ENCODE measurements at places on chromosomes 7 and 10.

- DNase-seq, result no peak
These were observed 127.1 kb downstream of the AOAH start for GRCh38 chr7:36597090-36597773.

DNA sequence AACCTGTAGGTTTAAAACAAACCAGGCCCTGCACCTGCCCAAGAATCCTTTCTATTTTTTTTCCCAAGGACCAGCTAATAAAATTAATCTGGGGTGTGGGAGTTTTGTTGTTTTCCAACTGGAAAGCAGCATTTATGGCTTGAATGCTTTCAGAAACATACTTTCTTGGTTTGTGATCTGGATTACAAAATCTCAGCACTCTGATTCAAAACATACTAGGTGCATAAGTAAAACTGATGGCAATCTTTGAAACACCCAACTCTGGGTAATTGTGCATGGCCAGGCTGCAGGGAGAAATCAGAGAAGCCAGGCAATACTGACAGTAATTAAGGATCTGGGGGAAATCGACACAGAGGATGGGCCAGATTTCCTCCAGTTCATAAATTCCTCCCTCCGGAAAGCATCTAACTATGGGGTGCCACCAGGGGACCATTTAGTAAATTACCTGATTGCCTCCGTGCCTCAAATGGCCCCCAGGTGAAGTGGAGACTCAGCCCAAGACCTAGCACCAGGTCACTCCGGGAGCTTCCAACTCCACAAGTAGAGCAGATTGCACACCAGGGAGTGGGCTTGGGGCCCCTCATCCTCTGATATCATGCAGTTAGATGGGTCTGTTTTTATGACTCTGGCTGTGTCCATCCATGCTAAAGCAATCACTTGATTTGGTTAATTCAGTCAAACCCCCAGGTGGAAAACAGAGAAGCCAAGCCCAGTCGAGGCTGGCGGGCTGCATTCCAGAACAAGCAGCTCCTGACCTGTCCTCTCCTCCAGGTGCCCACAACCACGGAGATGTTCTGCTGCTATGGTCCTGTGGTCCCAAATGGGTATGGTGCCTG, 15.2 kb upstream of the C10orf53 start:
- DNase-seq, result no peak

DNA sequence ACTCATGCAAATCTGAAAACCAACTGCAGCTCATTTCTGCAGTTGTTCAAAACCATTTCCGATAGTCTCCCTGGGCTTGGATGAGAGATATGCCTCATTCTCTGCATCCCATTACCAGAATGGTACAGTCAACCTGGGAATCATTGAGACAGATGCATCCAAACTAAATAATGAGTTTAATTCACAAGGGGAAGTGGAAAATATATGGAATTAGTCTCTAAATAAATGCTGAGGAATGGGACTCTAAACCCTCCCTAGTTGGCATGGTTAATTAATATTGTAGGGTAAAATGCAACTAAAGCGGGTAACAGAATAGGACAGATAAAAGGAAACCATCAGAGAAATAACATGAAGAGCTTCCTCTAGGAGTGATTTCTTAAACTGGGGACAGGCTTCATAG, 118.9 kb downstream of the AMPH start:
- no peak for DNase-seq

DNA sequence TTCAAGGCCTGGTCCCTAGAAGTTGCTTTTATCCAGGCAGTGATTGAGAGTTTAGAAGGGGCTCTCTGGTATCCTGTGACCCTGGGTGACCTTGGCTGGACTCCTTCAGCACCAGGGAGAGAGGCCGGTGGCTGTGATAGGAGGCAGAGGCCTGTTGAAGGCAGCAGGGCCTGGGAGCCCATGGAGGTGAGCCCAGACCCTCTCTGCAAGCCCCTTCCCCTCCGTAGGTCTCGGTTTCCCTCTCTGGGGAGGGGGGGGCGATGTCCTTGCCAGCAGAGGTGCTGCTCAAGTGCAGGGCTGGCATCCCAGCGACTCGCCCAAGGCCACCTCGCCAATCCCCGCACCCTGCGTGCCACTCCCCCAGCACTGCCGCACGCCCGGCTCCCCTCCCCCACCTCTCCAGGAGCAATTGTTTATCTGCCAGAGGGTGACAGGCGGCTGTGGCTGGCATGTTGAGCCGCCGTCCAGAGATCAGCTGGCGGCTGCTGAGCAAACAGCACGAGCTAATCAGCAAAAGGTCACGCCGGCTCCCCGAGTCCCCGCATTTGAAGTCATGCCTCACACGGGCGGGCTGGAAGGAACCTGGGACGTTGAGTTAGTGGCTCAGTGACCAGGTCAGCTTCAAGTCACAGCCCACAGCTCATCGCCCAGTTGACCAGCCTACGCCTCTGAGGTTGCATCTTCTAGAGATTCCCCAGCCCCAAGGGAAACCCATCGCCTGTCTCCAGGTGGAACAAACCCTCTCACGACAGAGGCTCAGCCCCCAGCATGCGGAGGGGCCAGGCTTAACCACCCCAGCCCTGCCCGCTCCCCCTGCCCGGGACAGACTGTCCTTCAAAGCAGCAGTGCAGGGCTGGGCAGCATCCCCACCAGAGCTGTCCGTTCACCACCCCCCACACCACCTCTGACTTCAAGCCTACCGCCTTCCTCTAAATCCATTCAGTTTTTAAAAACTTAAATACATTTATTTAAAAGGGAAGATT, 43.7 kb downstream of the ELFN1 start:
- no peak for DNase-seq

GRCh38 chr10:79155301-79156081, 86.7 kb downstream of the ZMIZ1 start:
- peak; percentile 55 for DNase-seq

DNA sequence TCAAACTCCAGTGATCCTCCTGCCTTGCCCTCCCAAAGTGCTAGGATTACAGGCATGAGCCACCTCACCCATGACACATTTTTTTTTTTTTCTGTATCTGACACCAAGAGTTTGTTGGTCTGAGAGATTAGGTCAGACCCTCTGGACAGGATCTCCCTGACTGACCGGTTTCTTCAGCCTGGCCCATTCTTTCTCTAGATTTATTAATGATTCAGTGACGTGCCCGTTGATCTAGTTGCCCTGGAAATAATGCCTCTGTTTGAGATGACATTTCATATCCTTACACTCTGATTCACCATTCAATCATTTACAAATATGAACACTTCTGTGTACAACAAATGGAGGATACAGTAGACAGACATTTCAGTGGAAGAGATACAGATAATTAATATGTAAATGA, 1.4 kb upstream of the ZNF212 start:
- no peak for DNase-seq

- no peak for DNase-seq
These were observed 319.7 kb downstream of the GFRA1 start for GRCh38 chr10:115953281-115953680.

DNA sequence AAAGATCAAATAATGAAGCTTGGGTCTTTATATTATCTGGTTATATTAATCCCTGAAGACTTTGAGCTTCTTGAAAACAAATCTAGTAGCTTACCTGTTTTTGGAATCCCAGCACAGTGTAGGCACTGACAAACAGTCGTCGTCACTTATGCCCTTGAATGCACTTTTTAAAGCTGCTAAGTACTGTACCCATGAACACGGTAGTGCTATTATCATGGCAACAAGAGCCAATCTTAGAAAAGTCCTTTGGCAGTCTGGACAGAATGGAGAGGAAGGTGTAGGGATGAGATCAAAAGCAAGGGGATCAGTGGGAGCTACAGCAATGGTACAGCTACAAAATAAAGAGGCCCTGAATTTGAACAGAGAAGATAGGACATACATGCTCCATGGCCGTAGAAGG, 9.4 kb downstream of the SLC25A13 start:
- no peak for DNase-seq

DNA sequence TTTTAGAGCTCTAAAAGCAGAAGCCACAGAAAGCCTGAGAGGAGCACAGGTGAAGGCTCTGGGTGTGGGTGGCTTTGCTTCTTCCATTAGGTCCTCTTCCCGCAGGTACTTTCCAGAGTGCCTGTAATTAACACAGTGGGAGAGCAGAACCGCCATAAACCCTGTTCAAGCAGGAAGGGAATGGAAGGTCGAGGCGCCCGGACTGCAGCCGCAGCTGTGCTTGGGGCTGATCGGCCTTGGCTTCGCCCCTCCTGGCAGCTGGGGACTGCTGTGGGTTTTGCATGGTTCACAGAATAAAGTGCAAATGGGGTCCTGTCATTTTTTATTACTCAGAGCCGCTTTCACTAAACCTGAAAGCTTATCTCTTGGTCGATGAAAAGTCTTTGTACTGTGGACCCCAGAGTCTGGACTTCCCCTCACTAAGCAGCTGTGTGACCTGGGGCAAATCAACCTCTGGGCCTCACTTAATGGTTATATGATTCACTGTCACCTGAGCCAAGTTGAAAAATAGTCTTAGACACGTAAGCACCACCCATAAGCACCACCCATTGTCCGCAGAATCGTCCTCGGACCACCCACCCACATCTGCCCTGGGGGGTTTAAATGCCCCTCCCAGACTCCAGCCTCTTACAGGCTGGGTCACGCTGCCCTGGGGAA, 100.9 kb downstream of the XRCC2 start:
- DNase-seq, result no peak

- DNase-seq, result no peak
These were observed 87.2 kb downstream of the MICALL2 start for GRCh38 chr7:1372063-1372462.

DNA sequence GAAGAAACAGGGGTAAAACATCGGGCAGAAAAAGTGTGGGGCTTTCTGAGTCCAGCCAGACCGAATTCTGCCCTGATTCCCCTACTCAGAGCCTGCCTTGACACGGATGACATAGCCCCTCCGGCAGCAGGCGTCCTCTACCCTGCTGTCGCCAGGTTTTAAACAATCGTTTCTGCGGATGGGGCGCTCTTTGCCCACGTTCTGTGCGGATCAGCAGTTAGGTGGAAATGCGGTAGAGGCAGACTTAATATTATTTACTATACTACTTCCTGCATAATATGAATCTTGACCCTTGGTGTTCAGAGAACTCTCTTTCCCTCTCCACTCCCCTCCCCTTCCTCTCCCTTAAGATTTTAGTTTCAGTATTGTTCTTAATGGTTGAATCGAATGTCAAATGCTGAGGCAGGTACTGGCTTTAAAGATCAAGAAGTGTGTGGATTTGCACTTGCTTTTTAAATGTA, 2.4 kb downstream of the GATA3 start:
- no peak for DNase-seq

DNA sequence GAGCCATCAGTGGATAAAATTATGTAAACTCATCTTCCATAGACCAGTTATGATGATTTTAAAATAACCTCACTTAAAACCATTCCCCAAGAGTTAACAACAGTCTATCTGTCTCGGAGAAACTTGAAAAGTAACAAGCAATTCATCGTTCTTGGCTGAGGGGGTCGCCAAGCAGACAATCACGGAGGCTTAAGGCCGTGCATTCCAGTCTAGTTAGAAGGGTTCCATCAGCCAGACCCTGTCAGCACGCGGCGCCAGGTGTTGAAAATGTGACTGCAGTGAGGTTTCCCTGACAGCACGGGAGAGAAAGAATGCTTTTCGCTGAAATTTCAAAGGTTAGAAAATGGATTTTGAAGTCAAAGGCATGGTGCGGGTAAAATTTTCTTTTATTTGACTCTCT, 1025.0 kb upstream of the CELF2 start:
- DNase-seq, result no peak

DNA sequence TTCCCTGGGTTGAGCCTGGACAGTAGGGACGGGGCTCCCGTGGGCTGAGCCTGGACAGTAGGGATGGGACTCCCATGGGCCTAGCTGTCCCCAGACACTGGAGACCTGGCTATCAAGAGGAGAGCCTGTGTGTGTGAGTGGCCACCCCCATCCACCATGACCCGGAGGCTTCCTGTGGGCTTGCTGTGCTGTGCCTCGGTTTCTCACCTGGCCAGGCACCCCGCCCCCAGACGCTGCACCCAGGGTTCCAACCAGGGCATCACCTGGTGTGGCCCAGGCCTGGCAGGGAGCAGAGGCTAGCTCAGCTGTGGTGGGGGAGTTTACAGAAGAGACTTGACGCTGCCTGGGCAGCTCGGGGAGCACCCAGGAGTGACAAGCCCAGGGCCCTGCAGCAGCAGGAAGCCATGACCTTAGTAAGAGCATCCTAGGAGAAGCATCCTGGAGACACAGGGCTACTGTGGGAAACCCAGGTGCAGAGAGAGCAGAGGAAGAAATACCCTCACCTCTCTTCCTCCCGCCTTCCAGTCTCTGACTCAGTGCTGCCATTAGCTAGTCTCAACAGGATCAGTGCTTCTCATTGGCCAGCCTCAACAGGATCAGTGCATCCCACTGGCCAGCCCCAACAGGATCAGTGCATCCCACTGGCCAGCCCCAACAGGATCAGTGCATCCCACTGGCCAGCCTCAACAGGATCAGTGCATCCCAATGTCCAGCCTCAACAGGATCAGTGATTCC, 61.0 kb downstream of the PDGFA start:
- no peak for DNase-seq

- DNase-seq, result no peak
These were observed 179.5 kb upstream of the RNF32 start for GRCh38 chr7:156460858-156461627.

- peak; percentile 87 for DNase-seq
These were observed 76.8 kb upstream of the IKZF1 start for GRCh38 chr7:50227726-50228125.

DNA sequence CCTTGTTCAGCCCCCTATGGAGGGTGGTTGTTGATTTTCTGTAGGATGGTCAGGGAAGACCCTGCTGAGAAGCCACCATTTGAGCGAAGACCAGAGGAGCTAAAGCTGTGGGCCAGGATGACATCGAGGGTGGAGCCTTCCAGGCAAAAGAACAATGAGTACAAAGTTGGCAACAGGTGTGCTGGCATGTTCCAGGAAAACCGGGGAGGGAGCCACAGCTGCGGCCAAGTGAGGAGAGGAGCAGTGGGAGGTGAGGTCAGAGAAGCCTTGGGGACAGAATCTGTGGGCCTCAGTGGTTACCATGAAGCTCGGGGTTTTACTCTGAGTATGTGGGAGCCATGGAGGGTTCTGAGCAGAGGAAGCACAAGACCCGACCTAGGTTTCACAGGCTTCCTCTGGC, 75.6 kb upstream of the ZNF479 start:
- DNase-seq, result no peak

- DNase-seq, result no peak
These were observed 1.3 kb upstream of the SORCS3 start for GRCh38 chr10:104639590-104640338.
